Activated CD8-positive, alpha-beta memory T cell treated with anti-CD3 and anti-CD28 coated beads, Interleukin-2, amount 10 ng/mL, durations not matched to agents 7 days and 5 days (primary cell): ENCODE measurements at places on chromosomes 11 and 22.
A peak's percentile ranks its signal among the peaks of the same experiment; 100 is the strongest.

DNA sequence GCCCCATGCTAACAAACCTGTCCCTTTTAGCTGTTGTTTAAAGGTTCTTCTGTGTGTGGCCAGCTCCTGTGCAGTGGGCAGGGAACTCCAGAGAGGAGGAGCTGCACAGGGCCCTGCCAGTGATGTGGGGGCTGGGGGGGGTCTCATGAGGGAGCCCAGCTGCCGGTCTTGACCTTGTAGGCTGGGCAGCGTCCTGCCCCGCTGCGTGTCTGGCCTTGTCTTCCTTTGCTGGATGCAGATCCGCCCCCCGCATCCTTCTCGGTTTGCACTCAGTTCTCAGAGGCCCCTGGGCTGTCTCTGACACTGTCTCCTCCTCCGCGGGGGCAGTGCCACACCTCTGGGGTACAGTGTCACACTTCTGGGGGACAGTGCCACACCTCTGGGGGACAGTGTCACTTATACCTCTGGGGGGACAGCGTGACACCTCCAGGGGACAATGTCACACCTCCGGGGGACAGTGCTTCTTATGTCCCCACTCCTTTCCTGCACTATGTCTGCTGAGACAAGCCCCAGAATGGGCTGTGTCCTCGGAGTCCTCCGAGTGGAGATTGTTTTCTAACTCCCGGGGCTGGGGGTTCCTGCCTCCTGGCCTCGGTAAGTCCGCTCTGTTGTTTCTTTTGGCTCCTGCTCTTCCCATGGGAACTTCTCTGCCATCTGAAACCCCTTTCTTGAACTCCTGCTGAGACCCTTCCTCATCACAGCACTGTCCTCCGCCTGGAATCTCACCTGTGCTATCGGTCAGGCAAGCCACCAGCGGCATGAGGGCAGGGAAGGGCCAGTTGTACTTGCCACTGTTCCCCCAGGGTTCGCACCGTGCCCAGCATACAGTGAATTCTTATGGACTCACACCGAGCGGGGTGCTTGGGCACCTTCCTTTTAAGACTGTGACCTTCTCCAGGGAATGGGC, 788.3 kb downstream of the TBC1D22A start:
- H3K36me3 ChIP-seq, result no peaks in the 10 kb centered on the region
- no peak overlapping the region for H3K4me3 ChIP-seq
- no peaks in the 10 kb centered on the region for H3K27me3 ChIP-seq
- peak; percentile 14 for DNase-seq

- H3K27ac ChIP-seq, result peak overlapping the region; percentile 82
- H3K27me3 ChIP-seq, result no peaks in the 10 kb centered on the region
- peak overlapping the region; percentile 7 for H3K4me3 ChIP-seq
- peaks cover 64% of the 10 kb centered on the region for H3K4me1 ChIP-seq
- no peak for DNase-seq
- H3K36me3 ChIP-seq, result peaks cover 46% of the 10 kb centered on the region
These were observed 18.4 kb downstream of the NEAT1 start for GRCh38 chr11:65440831-65441499.

DNA sequence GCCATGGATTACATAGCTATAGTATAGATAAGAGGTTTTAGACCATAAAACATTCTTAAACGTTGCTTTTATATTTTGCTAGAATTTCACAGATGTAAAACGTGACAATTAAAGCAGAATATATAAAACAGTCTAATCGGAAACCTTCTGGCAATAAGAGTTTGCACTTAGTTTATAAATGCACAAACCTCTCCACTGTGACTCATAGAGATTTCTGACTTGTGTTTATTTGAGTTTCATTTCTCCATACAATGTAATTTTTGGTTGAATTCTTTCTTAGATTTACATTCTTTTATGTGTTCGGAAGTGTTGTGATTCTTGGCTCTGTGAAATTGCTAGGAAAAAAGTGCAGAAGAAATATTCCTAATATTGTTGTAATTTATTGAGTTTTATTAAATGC, 288.7 kb upstream of the CTSC start:
- no peaks in the 10 kb centered on the region for H3K4me1 ChIP-seq
- no peak overlapping the region for H3K27ac ChIP-seq
- DNase-seq, result no peak
- no peaks in the 10 kb centered on the region for H3K36me3 ChIP-seq
- H3K27me3 ChIP-seq, result no peaks in the 10 kb centered on the region

DNA sequence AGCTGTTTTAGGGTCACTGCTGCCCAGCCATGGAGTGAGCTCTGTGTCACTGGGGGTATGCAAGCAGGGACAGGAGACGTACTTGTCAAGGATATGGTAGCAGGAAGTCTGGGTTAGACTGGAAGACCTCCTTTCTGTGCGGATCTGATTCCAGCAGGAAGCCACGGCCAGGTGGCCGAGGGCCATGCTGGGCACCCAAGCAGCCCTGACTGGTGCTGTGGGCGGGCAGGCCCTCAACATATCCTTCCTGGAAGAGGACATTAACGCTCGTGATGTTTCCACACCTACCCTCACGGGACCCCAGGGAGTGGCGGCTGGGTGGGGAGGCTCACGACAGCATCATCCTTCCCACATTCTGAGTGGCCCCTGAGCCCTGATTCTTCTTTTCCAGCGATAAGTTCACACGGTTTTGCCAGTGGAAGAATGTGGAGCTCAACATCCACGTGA, 8.7 kb upstream of the ANKRD13D start:
- DNase-seq, result no peak
- no peaks in the 10 kb centered on the region for H3K27me3 ChIP-seq
- H3K4me1 ChIP-seq, result peaks cover 62% of the 10 kb centered on the region
- H3K4me3 ChIP-seq, result no peak overlapping the region
- H3K36me3 ChIP-seq, result peaks cover 48% of the 10 kb centered on the region

- H3K27me3 ChIP-seq, result peaks cover 15% of the 10 kb centered on the region
- no peak for DNase-seq
- no peak overlapping the region for H3K4me3 ChIP-seq
- H3K4me1 ChIP-seq, result peaks cover 41% of the 10 kb centered on the region
- H3K36me3 ChIP-seq, result peaks cover 1% of the 10 kb centered on the region
- no peak overlapping the region for H3K27ac ChIP-seq
These were observed 103.7 kb downstream of the CD44 start for GRCh38 chr11:35242412-35243242.

- no peaks in the 10 kb centered on the region for H3K27me3 ChIP-seq
- H3K36me3 ChIP-seq, result no peaks in the 10 kb centered on the region
- no peak overlapping the region for H3K27ac ChIP-seq
- no peak overlapping the region for H3K4me3 ChIP-seq
These were observed 741.4 kb downstream of the NTM start for GRCh38 chr11:132111838-132112237.
